ENCODE measurements at places on chromosomes 5 and 9. TPM values are rescaled to one million over a fixed set of nuclear protein-coding genes. Genes with fewer than 3 reads are reported as not detected.

DNA sequence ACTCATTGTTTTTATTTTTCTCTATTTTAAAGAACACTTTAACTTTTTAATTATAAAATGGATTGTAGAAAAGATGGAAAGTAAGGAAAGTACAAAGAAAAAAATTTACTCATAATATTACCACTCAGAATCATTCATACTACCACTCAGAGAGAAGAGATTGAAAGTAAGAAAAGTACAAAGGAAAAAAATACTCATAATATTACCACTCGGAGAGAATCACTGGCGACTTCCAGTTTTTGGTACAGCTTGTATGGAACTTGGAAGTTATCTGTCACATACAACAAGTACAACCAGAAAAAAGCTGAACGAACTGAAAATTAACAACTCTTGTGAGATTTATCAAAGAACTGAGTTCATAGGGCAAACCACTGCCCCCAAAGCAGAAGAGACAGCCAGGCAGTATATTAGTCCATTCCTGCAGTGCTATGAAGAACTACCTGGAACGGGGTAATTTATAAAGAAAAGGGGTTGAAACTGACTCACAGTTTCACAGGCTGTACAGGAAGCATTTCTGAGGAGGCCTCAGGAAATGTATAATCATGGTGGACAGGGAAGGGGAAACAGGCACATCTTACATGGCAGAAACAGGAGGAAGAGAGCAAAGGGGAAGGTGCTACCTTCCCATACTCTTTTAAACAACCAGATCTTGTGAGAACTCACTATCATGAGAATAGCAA is 183.9 kb downstream of the SMARCA2 start:
- DNase-seq, result no peak
- peaks cover 21% of the 10 kb centered on the region for H3K36me3 ChIP-seq
- H3K27ac ChIP-seq, result no peak overlapping the region
- H3K4me1 ChIP-seq, result peaks cover 8% of the 10 kb centered on the region

- no peak overlapping the region for H3K4me3 ChIP-seq
- no peak for DNase-seq
- no peaks in the 10 kb centered on the region for H3K27me3 ChIP-seq
- H3K36me3 ChIP-seq, result no peaks in the 10 kb centered on the region
- H3K4me1 ChIP-seq, result peaks cover 9% of the 10 kb centered on the region
These were observed 178.3 kb downstream of the AOPEP start for GRCh38 chr9:94904806-94905205.

The NR5A1 gene
- total RNA-seq, result not detected

DNA sequence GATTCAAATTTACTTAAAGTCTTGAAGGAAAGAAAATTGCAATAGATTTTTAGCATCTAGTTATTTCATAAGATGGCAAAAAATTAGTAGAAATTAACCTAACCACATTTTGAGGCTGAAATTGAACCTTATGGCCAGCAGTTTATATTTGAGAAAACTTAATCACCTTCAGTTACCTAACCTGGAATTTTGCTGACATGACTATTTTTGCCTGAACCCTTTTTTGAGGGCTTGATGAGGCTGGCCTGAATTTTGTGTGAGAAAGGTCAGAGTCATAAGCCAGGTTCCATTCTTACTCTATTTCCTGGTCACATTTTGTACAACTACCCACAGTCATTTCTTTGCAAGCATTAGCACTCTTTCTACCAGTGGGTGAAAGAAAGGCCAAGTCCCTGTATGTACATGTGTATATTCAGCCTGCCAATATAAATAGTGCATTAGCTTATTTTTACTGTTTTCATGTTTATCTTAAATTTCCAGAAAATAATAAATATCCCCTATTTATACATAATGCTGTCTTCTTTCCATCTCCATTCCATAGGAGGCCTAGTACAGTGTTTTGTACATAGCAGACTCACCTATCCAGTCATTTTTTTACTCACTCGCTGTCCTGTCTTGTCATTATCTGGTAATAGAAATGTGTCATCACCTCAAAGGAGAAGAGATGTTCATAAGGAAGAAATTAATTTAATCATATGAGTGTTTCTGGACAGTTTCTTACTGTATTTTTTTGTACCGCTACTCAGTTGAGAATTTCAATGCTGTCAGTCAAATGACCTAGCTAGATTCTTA is 108.4 kb upstream of the SGCD start:
- DNase-seq, result no peak
- no peak overlapping the region for H3K27ac ChIP-seq
- no peak overlapping the region for H3K4me3 ChIP-seq
- no peaks in the 10 kb centered on the region for H3K27me3 ChIP-seq

The GFPT2 gene
- 0.29 TPM for total RNA-seq

DNA sequence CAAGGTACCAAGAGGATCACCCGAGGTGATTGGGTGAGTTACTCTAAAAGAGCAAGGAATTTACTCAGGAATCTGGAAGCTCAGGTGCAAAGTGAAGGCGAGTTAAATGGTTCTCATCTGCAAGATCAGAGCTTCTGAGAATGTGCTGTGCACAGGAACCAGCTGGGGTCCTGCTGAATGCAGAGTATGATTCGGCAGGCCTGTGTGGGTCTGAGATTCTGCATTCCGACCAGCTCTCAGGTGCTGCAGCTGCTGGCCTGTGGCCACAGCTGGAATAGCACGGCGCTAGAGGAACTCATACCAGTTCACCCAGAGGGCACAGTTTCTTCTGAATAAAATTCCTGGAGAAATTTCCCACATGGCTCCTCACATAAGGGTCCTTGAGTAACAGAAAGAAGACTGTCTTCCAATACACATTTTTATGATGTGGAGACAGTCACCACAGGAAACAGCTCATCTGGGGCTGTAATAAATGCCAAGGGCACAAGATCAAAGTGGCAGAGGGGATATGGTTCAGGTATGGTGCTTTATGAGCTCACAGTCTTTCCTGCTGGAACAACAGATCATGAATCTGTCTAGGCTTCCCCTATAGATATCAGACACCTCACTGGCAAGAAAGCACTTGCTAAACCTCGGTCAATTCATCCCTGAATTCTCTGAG is 83.9 kb downstream of the PTPN3 start:
- H3K4me3 ChIP-seq, result no peak overlapping the region
- no peaks in the 10 kb centered on the region for H3K36me3 ChIP-seq
- no peak overlapping the region for H3K27ac ChIP-seq
- no peak for DNase-seq
- peaks cover 21% of the 10 kb centered on the region for H3K27me3 ChIP-seq
- no peaks in the 10 kb centered on the region for H3K4me1 ChIP-seq

The SNX18 gene
- 19.8 TPM for total RNA-seq

The LCN9 gene
- total RNA-seq, result not detected

The PIP5K1B gene
- total RNA-seq, result 0.73 TPM

DNA sequence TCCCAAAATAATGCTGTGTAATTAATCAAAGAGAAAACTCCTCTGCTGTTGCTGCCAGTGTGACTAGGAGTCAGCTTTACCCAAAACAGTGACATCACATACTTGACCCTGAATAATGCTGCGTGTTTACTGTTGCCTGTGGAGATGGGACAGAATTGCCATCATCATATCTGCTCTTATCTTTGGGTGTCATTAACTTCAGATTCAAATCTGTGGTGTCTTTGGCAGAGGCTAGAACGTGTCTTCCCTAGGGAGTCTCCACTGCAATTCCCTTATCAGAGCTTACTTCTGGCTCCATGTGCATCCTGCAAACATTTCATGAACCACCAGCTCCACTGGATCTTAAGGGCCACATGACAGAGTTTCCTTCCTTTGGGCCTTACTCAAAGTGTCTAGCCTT is 88.9 kb upstream of the MRPS30 start:
- H3K27me3 ChIP-seq, result no peaks in the 10 kb centered on the region
- no peaks in the 10 kb centered on the region for H3K36me3 ChIP-seq
- DNase-seq, result no peak
- no peaks in the 10 kb centered on the region for H3K4me1 ChIP-seq
- no peak overlapping the region for H3K27ac ChIP-seq
